ENCODE measurements at places on chromosomes 12 and 14. TPM values are rescaled to one million over a fixed set of nuclear protein-coding genes. Genes with fewer than 3 reads are reported as not detected.

Gene TDP1
- total RNA-seq: 12.5 TPM

Gene HOXC5
- 0.52 TPM for total RNA-seq

Gene ITGB7
- 1.6 TPM for total RNA-seq

Gene LRP1-AS
- total RNA-seq: 1.0 TPM

Gene TMEM52B
- under 0.01 TPM for total RNA-seq
